ENCODE measurements at places on chromosomes 6 and 20.
A peak's percentile ranks its signal among the peaks of the same experiment; 100 is the strongest.

DNA sequence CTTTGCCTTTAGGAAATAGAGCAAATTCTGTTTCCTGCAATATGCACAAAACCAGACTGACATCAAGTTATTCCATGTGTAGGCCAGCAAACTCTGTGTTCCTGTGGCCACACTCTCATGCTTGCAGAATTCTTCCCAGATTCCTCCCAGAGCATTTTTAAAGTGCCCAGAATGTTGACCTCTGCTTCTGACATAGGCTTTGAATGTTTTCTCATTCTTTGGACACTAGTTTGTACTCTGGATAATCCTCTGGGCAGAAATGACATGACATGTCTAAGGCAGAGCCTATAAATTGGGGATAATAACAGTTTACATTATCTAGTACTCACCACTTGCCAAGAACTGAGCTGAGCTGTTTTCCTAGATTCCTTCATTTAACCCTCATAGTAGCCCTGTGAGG is 9.2 kb upstream of the EFHC1 start:
- no peak for DNase-seq

- DNase-seq = no peak
Observed at GRCh38 chr6:27121640-27122039, 125.9 kb upstream of the PRSS16 start.

DNA sequence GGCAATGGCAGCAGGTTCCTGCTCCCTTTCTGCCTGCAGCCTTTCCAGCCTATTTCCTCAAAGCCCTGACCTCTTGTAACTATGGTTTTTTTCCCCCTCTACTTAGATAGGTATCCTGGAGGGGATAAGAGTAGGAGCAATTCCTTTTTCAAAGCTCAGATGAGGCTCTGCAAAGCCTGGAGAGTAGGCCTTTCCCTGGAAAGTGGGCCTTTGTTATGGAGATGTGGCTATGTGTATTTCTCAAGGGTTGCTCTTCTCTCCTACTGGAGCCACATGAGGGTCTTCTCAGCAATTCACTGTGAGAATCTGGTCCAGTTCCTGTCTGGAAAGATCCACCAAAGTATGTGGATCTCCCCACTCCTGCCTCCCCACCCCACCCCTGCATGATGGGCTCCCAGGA is 96.0 kb downstream of the DTD1 start:
- no peak for DNase-seq

DNA sequence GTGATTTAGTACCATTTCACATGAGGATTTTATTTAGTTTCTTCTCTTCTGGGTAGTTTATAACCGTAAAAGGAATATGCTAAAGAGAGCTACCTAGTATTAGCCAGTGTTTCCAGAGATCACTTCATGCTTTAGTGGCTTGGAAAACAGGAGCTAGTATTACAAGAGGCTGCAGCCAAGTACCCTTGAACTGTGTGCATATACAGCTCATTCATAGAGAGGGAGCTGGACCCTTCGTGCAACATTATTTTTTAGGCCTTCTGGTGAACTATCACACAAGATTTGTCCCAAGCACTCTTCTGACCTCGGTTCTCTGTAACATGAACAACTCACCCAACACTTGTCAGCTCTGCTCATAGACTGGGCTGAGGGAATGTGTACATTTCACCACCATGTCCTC is 74.9 kb upstream of the RIN2 start:
- no peak for DNase-seq

DNA sequence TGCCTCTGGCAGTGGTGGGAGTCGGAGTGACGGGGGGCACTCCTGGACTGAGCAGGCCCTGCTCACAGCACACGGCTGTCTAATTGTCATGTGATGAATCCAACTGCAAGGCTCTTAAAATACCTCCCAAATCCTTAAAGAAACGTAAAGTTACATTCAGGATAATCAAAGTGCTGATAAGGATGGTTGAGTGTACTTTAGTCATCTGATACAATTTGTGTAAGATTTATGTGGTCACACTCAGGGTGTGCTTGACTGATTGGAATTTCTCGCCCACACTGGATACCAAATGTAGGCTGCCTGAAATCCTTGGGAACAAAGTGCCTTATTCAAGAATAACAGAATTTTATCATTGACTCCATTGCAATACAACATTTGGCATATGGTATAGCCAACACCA is 238.7 kb downstream of the CDH4 start:
- no peak for DNase-seq

- no peak for DNase-seq
Observed at GRCh38 chr6:131586543-131586942, 13.5 kb downstream of the ARG1 start.

GRCh38 chr20:415820-416322 is 7.8 kb downstream of the RBCK1 start:
- DNase-seq = peak; percentile 72

DNA sequence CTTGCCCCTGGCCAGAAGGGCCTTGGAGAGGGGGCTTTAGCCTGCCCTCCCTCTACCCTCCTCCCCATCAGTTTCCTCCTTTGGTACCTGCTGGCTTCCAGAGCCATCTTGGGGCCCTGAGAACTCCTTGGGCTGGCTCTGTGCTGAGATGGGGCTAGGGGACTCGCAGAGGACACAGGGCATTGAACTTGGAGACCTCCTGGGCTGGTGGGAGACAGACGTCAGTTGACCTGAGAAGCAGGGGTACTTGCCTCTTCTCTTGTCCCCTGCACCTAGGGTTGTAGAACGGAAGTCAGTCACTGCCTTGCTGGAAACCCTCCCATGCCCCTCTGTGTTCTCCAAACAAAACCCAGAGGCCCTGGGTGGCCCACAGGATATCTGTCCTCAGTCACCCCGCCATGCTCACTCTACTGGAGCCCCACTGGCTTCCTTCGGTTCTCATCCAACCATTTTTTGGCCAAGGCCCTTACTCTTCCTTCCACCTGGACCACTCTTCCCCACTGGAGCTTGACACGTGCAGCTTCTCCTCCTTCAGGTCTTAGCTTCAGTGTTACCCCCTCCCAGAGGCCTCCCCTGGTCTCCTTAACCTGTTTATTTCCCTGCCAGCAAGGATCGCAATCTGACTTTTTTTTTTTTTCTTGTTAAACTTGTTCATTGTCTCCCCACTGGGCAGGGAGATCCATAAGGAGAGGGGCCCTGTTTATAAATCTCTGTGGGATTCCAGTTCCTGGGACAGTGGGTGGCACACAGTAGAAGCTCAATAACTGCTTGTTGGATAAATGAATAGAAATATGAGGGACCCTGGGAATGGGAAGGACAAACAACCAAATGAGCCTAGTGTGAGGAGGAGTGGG is 971 bp downstream of the RBCK1 start:
- DNase-seq = no peak

DNA sequence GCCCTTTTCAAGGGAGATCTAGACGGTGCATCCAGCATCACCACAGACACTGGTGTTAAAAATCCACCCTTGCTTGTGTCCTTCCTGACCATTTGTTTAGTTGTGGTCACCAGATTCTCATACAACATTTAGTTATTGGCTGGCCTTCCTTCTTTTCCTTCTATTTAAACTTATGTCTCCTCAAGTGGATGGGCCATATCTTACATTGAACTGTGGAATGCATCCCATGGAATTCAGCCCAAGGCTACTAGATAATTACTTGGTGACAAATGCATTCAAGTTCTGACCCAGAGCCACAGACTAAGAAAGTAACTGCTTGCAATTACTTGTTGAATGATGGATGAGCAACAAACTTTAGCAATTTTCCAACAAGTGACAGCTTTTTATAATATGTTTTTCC is 198.9 kb upstream of the SSTR4 start:
- DNase-seq = no peak

DNA sequence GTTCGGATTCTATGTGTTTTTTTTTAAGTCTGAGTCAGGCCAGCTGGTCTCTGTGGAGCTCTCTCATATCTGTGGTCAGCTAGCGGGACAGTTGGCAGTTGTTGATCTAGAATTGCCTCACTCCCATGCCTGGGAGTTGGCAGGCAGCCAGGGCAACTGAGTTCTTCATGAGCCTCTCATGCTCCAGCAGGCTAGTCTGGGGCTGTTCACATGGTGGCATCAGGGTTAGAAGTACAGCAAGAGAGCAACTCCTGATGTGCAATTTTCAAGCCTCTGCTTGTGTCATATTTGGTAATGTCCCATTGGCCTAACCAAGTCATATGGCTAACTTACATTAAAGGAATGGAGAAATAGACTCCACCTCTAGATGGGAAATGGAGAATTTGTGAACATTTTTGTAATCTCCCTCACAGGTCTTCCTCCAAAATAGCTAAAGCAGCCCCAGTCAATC is 6.7 kb upstream of the IFT52 start:
- DNase-seq = peak; percentile 75

- no peak for DNase-seq
Observed at GRCh38 chr6:27777614-27778355, 134.4 kb downstream of the OR2B2 start.

DNA sequence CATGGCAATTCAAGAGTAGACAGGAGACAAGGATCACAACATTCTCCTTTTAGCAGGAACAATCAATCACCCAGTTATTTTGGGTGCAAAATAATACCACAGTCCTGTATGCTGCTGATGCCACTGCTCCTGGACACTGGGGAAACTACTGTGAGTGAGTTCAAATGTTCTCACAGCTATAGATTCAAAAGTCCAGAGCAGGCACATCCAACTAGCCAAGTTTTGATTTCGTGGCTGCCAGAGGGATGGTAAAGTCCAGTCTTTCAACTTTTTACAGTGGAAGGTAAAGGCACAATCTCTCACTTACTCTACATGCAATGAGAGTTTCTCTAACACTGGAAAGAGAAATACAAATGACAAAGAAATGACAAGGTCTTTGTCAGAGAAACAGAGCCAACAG is 26.9 kb upstream of the TSHZ2 start:
- DNase-seq = no peak

- no peak for DNase-seq
Observed at GRCh38 chr20:57038608-57039440, 227.6 kb downstream of the BMP7 start.

DNA sequence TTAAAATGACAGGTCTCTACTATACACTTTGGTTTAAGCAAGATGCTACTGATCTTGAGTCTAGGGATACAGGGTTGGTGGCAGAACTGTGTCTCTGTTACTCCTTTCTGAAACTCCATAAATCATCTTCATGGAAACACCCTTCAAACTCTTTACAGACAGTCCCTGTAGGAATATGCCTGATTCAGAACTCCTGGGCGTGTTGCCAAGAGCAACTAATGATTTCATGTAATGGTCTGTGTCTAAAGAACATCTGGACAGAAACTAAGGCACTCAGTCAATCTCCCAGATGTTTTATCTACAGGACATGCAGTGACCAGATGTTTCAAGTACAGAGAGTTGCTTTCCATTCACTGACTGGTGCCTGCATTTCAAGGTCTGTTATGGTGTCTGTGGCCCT is 464.4 kb upstream of the CHD6 start:
- DNase-seq = no peak

- peak; percentile 85 for DNase-seq
Observed at GRCh38 chr20:64069614-64070243, 6.7 kb downstream of the TCEA2 start.

GRCh38 chr6:157880534-157880933 is 57.5 kb downstream of the SNX9 start:
- no peak for DNase-seq

DNA sequence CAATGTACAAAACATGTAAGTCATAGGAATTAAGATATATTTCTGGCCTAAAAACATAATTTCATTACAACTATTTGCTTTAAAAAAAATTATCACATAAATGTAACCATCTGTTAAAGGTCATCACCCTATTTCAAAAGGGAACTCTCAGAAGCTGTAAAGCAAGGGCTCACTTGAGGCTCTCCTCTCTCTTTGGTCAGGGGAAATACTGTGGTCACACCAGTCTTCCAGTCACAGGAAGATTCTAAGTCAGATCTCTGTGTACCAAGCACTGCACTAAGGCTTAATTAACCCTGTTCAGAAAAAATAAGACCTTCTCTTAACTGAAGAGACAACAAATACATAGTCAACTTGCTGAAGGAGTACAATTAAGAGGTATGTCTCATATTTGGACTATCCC is 75.6 kb downstream of the MMS22L start:
- no peak for DNase-seq

- peak; percentile 30 for DNase-seq
Observed at GRCh38 chr20:30985386-30985785, 272.1 kb upstream of the DEFB115 start.

GRCh38 chr6:38262026-38262425 is 377.7 kb downstream of the BTBD9 start:
- no peak for DNase-seq

DNA sequence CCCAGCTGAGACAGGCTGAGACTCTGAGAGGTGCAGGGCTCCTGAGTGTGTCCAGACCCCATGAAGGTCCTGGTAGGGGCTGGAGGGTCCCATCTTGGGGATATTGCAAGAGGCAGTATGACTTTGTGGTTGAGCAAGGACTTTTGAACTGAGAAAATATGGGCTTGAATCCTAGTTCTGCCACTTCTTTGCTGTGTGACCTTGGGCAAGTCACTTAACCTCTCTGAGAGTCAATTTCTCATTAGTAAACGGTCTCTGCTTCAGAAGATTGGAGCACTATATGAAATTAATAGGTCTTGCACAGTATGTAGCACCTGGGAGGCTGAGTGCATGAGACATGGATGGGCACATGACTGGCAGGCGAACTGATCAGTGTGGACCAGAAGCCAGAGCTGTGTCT is 42.7 kb downstream of the TFEB start:
- no peak for DNase-seq
